ENCODE measurements at places on chromosomes 3 and 15.
A peak's percentile ranks its signal among the peaks of the same experiment; 100 is the strongest.

DNA sequence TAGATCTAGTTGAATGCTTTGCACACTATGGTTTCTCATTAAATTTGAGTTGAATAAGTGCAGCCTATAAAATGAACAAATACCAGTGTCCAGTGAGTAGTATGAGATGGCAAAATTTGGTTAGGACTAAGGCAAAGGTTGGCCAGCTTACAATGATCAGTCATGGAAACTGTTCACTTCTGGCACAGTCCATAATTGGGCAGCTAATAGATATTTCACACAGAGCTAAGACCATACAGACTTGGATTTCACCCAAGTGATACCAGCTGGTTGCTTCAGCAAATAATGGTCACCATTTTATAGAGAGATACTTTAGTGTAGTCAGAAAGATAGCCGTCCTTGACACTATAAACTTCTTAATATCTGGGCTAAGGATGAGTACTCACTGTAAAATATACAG, 15.7 kb downstream of the GAP43 start:
- peak; percentile 69 for DNase-seq

DNA sequence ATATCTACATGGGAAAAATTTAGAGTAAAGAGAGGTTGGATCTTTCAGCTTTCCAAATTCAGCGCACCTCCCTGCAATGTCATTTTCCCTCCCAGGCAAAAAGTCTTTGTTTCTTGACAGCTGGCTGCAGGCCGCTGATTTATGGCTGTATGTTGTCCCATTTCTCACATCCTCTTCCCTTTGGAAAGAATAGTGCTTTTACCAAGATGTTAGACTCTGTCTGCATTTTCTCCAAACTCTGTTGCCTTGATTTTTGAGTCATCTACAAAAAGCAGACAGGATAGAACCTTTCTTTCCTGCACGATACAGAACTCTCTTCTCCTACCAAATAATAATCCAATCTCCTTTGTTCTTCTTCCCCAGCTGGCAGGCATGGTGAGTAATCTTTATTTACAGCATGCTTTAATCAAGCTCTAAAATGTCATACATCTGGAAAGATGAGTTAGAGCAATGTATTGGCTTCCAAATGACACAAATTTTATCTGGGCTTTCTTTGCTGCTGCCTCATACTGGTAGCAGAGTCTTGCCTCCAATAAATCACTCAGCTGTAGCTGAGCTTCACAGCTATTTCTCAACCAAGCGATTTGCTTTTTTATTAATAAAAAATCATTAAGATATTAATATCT, 101.9 kb downstream of the PIK3R4 start:
- DNase-seq: no peak

DNA sequence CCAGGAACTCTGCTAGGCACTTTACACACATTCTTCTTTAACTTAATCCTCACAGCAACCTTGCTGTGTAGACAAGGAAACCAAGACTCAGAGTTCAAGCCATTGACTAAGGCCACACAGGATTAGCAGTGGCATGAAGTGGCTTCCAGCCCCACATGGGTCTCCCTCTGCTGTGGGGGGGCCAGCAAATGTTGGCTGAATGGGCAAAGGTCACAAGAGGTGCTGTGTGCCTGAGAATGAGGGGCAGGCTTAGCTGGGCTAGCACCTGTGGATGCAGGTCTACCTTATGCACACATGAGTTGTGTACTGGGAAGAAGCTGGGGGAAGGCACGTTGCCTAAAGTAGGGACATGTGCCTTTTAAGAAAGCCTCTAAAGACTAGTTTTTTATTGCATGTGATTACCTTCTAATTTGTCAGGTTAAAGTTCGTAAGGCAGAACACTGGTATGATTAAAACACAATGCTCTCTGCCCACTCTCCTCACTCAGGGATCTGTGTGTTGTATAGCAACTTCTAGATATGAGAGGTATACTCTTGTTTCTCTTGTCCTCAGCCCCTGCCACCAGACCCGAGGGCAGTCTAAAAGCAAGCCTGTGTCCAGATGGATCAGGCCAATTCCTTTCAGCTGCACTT, 10.9 kb downstream of the BAHD1 start:
- DNase-seq: no peak

- DNase-seq: no peak
Measured at GRCh38 chr3:98445949-98446406, 17.0 kb upstream of the OR5K1 start.

DNA sequence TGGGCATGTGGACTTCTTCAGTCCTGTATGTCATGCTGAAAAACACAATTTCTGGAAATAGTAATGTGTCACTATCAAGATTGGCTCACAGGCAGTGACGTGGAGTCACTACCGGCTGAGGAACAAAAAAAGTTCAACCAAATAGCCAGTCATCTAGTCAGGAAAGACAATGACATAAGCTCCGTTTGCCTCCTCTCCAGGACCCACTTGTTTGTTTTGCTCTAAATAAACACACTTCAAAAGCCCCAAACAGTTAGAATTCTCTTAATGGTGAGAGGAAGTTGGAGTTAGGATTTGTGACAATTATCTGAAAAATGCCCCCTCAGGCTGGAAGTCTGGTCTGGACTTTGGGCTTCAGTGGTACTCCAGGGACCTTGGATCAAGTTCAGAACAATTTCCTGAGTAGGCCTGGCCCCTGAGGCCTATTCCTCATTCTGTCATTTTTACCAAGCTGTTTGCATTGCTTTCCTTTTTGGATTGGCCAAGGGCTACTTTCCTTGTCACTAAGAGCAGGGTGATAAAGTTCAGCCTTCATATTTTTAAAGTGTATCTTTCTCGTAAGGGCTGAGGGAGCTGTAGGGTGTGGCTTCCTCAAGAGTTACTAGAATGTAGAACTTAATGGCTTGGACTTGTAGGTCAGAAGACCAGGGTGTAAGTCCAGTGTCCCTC, 98.9 kb downstream of the EOMES start:
- no peak for DNase-seq

Data from NCI-H1092 treated with DMSO at 0.1 percent for 48 hours (cell line).